ENCODE measurements at places on chromosomes 3 and 15.

DNA sequence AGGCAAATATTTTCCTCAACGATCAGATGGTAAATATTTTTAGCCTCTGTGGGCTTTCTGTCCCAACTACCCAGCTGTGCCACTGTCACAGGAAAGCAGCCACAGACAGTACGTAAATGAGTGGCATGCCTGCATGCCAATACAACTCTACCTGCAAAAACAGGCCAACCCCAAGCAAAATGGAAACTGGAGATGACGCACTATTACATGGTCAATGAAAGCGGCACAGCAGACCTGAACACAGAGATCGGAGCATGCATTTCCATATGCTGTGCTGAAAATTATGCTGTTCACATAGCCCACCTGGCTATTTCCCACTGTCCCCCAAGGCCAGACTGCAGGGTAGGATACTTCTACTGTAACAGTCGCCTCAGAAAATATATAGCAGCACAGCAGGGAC is 57.8 kb downstream of the HERC2 start:
- no peak for DNase-seq

- DNase-seq: no peak
These were observed 60.1 kb upstream of the DCLK3 start for GRCh38 chr3:36824443-36824842.

- DNase-seq: peak; percentile 43
These were observed 118.8 kb upstream of the DAZL start for GRCh38 chr3:16723978-16724377.

GRCh38 chr15:31551323-31551722 is 224.7 kb downstream of the KLF13 start:
- no peak for DNase-seq

GRCh38 chr3:120160050-120160449 is 65.8 kb upstream of the GSK3B start:
- peak; percentile 90 for DNase-seq

GRCh38 chr3:71962561-71963240 is 177.8 kb upstream of the PROK2 start:
- DNase-seq: peak; percentile 37

All from NCI-H226 (cell line).